ENCODE measurements at places on chromosomes 2 and 18. TPM values are rescaled to one million over a fixed set of nuclear protein-coding genes. Genes with fewer than 3 reads are reported as not detected.

Gene TDRD15
- not detected for total RNA-seq

Gene STAT1
- total RNA-seq = 56.5 TPM

Gene PSMA8
- total RNA-seq = not detected

Gene PPIG
- 66.9 TPM for total RNA-seq

Gene ABCG5
- total RNA-seq = not detected

Gene UGT1A3
- 4.7 TPM for total RNA-seq

- no peak for DNase-seq
These were observed 83.3 kb downstream of the ICOS start for GRCh38 chr2:204019572-204020501.

- no peak for DNase-seq
These were observed 88.8 kb upstream of the TAF1B start for GRCh38 chr2:9754532-9754887.

- no peak for DNase-seq
These were observed 1043.5 kb downstream of the TDRD15 start for GRCh38 chr2:22167256-22167655.

DNA sequence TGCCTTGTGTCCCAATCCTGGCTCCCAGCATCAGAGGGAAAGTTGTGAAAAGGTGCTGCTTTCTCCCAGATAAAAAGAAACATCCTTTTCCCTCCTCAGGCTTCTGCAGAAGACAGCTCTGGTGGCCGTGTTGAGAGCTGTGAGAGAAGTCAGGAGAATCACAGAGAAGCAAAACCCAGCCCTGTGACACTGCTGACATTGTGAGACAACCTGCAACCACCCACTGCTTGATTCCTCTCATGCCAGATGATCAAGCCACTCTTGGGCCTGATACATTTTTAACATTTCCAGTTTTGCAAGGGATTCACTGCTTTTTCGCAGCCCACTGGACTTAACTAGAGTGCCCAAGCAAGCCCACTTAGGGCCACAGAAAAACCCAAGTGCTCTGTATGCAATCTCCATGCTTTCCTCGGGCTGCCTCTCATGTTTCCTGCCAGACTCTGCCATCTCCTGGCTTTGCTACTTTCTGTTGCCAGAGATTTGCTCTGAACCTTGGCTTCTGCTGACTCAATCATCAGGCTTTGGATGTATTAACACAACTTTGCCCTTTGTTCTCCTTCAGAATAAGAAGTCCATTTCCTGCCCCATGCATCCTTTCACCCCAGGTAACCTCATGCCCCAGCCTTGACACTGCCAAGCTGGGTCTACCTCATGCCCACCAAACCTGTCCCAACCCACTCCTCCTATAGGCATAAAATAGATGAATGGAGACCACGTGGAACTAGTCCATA lies 24.9 kb upstream of the TTR start:
- DNase-seq = no peak

GRCh38 chr2:218781691-218782527 lies at the start of gene CYP27A1:
CYP27A1 (plus strand) TSS chr2:218782147; CDS start chr2:218782183, 36 bp downstream.
- peak; percentile 80 for DNase-seq

GRCh38 chr2:214378455-214379103 lies 32.3 kb upstream of the VWC2L start:
- peak; percentile 2 for DNase-seq

DNA sequence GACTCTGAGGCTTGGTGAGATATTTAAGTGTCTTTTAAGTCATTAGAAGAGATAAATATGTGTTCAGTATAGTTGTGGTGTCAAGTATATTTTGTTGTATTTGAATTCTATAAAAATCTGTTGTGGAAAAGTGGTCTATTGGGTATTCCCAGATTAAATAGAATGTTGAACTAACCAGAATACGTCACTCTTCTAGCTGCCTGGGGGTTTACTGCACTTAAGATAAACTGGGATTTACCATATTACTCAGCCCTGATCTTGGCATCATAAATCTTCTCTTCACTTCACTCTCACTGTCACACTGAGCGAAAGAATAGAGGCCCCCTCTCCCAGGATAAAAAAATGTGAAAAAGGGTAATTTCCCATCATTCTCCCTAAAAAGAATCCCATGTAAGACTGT lies 129.8 kb downstream of the BCL2 start:
- no peak for DNase-seq

GRCh38 chr2:60354713-60355112 lies 198.7 kb downstream of the BCL11A start:
- no peak for DNase-seq

DNA sequence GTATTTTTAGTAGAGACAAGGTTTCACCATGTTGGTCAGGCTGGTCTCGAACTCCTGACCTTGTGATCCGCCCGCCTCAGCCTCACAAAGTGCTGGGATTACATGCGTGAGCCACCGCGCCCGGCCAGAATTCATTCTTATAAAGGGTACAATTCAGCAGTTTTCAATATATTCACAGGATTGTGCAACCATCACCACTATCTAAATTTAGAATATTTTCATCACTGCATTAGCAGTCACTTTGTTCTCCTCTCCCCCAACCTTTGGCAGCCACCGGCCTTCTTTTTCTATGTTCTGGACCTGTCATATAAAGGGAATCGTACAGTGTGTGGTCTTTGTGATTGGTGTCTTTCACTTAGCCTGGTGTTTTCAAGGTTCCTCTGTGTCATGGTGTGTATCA lies 40.7 kb downstream of the TCF7L1 start:
- no peak for DNase-seq

DNA sequence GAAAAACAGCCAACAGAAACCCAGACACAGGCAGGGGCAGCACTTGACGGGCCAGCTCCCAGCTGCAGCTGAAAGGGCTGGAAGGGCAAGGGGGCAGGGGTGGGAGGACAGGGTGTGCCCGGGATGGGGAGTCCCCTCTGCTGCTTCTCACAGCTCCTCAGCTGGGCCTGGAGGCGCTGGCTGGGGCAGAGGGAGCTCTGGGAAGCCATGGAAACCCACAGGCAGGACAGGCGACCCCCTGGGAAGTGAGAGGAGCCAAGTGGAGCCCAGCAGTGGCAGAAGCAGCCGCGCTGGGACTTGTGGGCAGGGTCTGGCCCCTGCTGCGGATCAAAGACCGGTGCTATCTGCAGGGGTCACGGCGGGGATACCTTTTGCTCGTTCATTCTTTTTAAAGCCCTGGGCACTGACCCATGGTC lies 20.7 kb downstream of the OTOF start:
- DNase-seq = no peak

DNA sequence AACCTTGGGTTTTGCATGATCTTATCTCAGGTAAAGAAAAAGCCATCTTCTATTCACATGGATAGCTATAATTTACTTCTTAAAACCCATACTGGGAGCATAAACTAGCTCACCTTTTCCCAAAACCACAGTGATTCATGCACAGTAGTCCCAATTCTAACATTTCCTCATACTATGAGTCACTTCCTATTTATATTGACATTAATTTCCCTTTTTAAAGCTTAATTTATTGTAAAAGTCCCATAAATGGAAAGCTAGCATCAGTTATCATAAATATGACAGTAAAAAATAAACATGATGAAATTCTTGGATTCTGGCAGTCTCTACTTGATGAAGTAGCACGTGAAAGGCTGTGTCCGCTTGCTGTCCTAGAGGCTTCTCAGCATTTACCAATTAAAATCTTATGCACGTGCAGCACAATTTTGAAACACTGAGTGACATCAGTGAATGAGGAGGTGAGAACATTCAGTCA lies 180.1 kb downstream of the CDH2 start:
- DNase-seq = no peak

DNA sequence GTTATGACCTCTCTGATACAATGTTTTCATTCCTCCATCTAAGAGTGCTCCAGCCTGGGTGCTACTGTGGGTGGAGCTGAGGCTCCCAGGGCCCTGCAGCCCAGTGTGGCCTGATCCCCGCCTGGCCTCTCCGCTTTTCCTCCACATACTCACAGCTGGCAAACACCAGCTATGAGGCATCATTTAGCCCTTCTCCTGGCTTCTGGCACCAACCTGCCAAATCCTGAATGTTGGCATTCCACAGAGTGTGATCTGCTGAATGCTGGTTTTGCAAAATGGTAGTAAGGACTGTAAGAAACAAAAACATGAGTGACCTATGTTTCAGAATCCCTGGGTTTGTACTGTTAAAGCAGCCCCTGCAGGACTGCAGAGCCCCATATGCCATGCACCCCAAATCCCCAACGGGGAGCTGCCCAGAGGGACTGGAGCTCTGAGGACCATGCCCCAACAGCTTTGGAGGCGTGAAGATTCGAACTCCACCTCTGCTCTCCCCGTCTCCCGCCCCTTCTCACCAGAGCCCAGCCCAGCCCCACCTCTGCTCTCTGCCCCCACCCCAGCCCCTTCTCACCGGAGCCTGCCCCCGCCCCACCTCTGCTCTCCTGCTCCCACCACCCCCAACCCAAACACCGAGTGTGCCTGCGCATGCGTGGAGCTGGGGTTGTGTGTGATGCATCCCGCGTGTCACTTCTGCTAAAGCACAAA lies 4.2 kb downstream of the SLC66A2 start:
- peak; percentile 26 for DNase-seq

DNA sequence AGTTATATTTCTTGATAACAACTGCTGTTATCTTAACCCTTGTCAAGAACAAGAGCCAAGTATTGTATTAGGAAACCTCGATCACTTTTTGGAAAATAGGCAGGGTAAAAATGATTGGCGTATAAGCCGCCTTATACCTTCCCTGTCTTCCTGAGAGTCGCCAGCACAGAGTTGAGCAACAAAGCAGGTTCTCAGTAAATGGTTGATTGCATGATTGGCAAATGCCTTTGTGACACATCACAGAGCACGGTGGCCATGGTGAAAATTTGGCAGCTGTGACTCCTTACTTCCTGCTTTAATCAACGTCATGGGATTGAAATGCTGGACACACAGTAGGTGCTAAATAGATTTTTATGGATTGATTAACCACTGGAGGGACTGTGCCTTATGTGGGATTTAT lies 3.9 kb upstream of the KLHL29 start:
- no peak for DNase-seq

DNA sequence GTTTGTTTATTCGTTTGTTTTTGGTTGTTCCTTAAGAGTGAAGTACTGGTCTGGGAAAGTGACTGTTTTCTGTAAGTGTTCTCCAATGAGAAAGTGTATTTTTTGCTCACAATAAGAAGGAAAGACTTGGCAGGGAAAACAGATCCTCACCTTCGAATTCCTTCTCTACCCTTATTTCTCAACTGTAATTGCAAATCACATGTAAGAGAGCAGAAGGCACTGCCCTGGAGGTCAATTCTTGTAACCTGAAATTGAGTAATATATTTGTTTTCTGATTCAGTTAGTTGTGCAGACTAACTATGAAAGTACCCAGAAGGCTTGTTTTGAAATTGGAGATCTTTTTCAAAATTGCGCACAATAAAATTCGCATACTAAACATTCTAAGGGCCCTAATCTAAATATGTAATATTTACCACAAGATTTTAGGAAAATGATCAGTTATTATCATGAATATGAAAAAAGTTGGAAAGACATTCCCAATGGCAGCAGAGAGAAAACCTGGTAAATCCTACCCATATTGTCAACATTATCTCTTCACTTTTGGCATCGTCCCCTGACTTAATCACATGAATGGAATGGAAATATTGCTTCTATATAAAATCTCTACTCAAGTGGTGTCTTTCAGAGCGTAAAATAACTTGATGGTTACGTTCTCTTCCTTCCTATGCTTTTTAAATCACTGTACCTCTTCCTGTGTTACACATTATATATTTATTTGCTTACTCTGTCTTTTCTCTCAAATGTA lies 24.1 kb downstream of the TFPI start:
- no peak for DNase-seq

DNA sequence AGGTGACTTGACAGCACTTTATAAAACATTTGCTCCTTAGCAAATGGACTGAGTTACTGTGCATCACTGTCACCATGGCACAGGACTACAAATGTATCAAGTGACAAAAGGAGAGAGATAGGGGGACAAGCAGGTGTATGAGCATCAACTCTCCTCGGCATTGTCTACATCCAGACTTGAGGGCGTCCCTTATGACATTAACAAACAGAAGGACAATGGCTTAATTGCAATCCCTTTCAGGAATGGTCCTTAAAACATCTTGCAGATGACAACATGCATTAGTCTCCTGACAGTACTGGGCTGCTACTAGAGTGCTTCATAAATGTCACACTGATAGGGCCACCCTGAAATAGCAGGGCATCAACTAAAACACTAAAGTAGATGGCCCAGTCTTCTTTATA lies 198.8 kb downstream of the PDE1A start:
- DNase-seq = no peak

GRCh38 chr2:169716938-169717690 lies 16.5 kb upstream of the KLHL23 start:
- peak; percentile 85 for DNase-seq

DNA sequence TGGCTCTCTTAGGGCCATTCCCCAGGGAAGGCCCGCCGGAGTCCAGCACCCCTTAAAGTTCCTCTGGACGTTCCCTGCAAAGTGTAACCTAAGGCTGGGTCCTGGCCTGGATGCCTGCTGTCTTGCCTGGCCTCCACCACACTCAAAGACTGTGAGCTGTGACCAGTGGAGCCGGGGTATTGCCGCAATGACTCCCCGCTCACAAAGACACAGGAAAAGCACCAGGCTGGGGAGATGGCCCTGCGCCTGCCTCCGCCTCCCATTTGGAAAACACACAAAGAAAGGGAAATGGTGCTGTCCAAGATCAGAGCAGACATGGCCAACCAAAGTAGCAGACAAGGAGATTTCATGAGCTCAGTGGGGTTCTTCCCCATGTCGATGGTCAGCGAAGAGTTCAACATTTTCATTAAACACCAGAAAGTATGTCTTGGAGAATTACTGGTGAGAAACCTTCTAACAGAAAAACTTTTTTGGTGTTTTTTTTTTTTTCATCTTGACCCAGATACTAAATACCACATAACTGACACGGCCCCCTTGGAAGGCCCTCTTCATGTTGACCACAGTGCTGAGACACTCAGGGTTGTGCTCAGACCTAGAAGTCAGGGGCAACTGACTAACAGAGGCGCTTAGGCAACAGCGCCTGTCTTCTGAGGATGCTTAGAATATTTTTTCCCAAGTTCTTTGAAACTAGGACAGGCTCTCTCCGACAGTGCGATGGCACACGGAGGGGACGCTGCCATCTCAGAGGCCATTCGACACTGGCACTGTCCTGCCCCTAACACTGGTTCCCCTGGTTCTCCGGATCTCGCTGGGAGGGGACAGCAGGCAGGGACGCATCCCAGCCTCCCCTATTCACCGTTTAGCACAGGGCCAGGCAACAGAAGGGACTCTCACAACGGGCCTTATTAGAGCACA lies 226.4 kb upstream of the ID2 start:
- DNase-seq = no peak

DNA sequence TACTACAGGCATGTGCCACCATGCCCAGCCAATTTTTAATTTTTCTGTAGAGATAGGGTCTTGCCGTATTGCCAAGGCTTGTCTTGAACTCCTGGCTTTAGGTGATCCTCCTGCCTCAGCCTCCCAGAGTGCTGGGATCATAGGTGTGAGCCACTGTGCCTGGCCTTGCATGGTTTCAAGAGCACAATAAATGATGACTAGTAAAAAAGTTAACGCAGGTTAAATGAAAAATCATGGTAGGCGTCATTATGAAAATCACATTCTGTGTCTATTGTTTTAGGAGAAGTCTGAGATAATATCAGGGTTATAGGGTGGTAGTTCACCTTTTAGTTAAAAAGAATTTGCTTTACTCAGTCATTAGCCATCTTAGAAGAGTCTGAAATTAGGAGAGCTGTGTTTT lies 38.3 kb downstream of the ALMS1 start:
- DNase-seq = no peak

Measured in mucosa of descending colon (tissue), 3 donors.